ENCODE measurements at places on chromosomes 16 and 17. TPM values are rescaled to one million over a fixed set of nuclear protein-coding genes. Genes with fewer than 3 reads are reported as not detected.

The SMTNL2 gene
- 41.6 TPM for total RNA-seq

The MEOX1 gene
- total RNA-seq, result 13.8 TPM

The GPR139 gene
- total RNA-seq, result not detected

The CLEC18A gene
- not detected for total RNA-seq

The ALDH3A1 gene
- total RNA-seq, result 0.22 TPM

The ZFHX3 gene
- 9.2 TPM for total RNA-seq

The SRCIN1 gene
- total RNA-seq, result 1.1 TPM

The MBTPS1 gene
- total RNA-seq, result 77.5 TPM

The ABCC6 gene
- total RNA-seq, result 1.8 TPM

The SHISA9 gene
- total RNA-seq, result 0.47 TPM

DNA sequence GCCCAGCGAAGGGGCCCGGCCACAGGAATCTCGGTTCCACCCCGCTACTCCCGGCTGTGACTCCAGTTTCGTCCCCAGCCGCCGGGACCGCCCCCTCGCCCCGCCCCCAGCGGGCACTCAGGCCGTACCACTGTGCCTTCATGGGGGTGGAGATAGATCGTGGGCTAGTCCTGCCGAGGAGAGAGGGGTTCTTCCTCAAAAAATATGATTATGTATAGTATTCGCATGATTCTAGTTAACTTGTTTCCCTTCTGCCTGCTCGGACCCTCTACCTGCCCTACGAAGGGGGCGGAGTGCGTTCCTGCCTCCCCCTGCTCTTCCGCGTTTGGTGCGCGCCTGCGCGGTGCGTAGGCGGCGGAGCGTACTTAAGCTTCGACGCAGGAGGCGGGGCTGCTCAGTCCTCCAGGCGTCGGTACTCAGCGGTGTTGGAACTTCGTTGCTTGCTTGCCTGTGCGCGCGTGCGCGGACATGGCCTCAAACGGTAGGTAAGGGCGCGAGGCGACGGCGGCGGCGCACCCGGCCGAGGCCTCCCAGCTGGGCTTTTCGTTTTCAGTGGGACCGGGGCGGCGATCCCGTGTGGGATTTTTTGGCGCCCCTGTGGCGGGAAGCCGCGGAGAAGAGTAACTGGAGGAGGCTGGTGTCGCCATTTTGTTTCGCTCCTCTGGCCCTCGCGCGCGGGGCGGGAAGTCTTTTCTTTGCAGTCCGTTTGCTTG, at the start of gene FUS:
FUS (plus strand) TSS at position 393 of the 713 bp plus-strand sequence; CDS start at position 469, 76 bp downstream.
- peak within 1 kb of the TSS; percentile 97 for H3K27ac ChIP-seq
- H3K4me3 ChIP-seq, result peak within 1 kb of the TSS; percentile 99
- H3K27me3 ChIP-seq, result no peaks in the 10 kb centered on the region
- peaks cover 24% of the 10 kb centered on the region for H3K36me3 ChIP-seq
- H3K4me1 ChIP-seq, result no peaks in the 10 kb centered on the region

DNA sequence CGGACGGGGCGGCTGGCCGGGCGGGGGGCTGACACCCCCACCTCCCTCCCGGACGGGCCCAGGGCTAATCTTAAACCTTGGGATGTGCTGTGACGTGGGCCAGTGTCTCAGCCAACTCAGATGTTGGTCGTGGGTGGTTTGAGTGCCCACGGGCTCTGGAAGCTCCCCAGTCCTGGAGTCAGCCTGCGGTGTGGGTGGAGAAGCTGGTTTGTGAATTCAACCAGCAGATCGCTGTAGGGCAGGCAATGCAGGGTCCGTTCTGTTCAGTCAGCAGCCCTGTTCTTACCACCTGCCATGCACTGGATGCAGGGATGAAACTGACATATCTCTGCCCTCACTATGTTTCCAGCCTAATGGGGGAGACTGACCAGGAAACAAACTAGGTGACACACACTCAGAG, 8.0 kb upstream of the ZNF500 start:
- no peaks in the 10 kb centered on the region for H3K36me3 ChIP-seq
- no peaks in the 10 kb centered on the region for H3K4me1 ChIP-seq
- H3K27me3 ChIP-seq, result no peaks in the 10 kb centered on the region
- no peak for DNase-seq
- H3K27ac ChIP-seq, result no peak overlapping the region

GRCh38 chr17:65794572-65794971, 233.1 kb upstream of the AXIN2 start:
- no peak overlapping the region for H3K27ac ChIP-seq
- DNase-seq, result no peak
- no peak overlapping the region for H3K4me3 ChIP-seq
- no peaks in the 10 kb centered on the region for H3K4me1 ChIP-seq

- H3K27me3 ChIP-seq, result no peaks in the 10 kb centered on the region
- H3K27ac ChIP-seq, result no peak overlapping the region
Observed at GRCh38 chr17:74150428-74151025, 53.0 kb upstream of the RPL38 start.

DNA sequence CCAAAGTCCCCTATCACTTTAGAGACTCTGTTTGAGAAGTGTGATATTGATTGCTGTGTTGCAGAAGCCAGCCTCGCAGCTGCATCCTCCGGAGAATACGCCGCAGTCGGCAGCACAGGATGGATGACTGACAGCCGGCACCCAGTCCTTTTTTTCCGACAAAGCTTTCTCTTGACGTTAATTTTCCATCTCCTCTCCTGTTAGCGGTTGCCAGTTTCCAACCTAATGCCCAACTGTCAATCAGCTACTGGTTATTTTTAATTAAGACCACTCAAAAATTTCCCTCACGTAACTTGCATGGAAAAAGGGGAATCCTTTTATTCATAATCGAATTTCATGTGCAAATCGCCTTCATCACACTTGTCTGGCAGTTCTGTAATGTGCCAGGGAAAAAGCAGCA, 953.9 kb downstream of the CDH11 start:
- no peak overlapping the region for H3K4me3 ChIP-seq
- no peak overlapping the region for H3K27ac ChIP-seq
- H3K4me1 ChIP-seq, result no peaks in the 10 kb centered on the region
- DNase-seq, result no peak
- no peaks in the 10 kb centered on the region for H3K27me3 ChIP-seq
- H3K36me3 ChIP-seq, result no peaks in the 10 kb centered on the region

- H3K36me3 ChIP-seq, result no peaks in the 10 kb centered on the region
- H3K27me3 ChIP-seq, result no peaks in the 10 kb centered on the region
- H3K27ac ChIP-seq, result no peak overlapping the region
- no peak for DNase-seq
Observed at GRCh38 chr17:62870030-62870541, 62.0 kb upstream of the MARCHF10 start.

GRCh38 chr17:54849660-54850059, 51.0 kb upstream of the TOM1L1 start:
- no peak overlapping the region for H3K4me3 ChIP-seq
- DNase-seq, result no peak
- no peak overlapping the region for H3K27ac ChIP-seq
- no peaks in the 10 kb centered on the region for H3K4me1 ChIP-seq
- H3K27me3 ChIP-seq, result no peaks in the 10 kb centered on the region

- H3K4me3 ChIP-seq, result no peak overlapping the region
- no peaks in the 10 kb centered on the region for H3K27me3 ChIP-seq
- DNase-seq, result no peak
- H3K4me1 ChIP-seq, result peaks cover 8% of the 10 kb centered on the region
- H3K36me3 ChIP-seq, result no peaks in the 10 kb centered on the region
- H3K27ac ChIP-seq, result no peak overlapping the region
Observed at GRCh38 chr16:75466760-75467159, 2.3 kb upstream of the TMEM170A start.

DNA sequence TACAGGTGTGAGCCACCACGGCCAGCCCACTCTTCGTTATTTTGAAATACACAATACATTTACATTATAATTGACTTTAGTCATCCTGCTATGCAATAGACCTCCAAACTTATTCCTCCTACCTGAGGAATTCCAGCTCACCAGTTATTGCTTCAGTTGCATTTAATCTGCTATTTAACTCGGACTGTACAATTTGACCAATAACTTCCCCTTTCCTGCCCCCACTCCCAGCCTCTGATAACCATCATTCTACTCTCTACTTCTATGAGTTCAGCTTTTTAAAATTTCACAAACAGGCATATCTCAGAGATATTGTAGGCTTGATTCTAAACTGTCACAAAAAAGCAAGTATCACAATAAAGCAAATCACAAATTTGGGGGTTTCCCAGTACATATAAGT, 157.0 kb downstream of the COPRS start:
- H3K4me1 ChIP-seq, result no peaks in the 10 kb centered on the region
- DNase-seq, result no peak
- no peak overlapping the region for H3K4me3 ChIP-seq
- H3K27ac ChIP-seq, result no peak overlapping the region
- H3K27me3 ChIP-seq, result no peaks in the 10 kb centered on the region
- H3K36me3 ChIP-seq, result no peaks in the 10 kb centered on the region

- peak overlapping the region; percentile 92 for H3K27ac ChIP-seq
- H3K36me3 ChIP-seq, result no peaks in the 10 kb centered on the region
- peak overlapping the region; percentile 58 for H3K4me3 ChIP-seq
- H3K4me1 ChIP-seq, result peaks cover 44% of the 10 kb centered on the region
- peak; percentile 61 for DNase-seq
Observed at GRCh38 chr17:50426814-50427787, 1.1 kb downstream of the ACSF2 start.

DNA sequence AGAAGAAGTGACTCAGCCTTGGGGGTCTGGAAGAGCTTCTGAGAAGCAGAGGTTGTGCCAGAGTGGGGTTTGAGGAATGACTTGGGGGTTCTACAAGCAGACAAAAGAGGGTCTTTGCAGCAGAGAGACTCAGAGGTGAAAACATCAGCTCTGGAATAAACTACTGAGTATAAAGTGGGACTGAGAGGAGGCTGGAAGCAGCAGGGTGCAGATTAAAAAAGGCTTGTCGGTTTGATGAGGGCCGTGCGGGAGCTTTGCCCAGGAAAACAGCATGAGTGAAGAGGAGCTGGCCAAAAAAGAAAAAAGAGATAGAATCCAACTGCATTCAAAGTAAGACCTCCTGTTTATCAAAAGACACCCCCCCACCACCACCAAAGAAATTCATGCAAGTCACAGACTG, 13.1 kb upstream of the ACE start:
- H3K36me3 ChIP-seq, result no peaks in the 10 kb centered on the region
- H3K27me3 ChIP-seq, result no peaks in the 10 kb centered on the region
- no peak for DNase-seq
- no peaks in the 10 kb centered on the region for H3K4me1 ChIP-seq
- no peak overlapping the region for H3K4me3 ChIP-seq

DNA sequence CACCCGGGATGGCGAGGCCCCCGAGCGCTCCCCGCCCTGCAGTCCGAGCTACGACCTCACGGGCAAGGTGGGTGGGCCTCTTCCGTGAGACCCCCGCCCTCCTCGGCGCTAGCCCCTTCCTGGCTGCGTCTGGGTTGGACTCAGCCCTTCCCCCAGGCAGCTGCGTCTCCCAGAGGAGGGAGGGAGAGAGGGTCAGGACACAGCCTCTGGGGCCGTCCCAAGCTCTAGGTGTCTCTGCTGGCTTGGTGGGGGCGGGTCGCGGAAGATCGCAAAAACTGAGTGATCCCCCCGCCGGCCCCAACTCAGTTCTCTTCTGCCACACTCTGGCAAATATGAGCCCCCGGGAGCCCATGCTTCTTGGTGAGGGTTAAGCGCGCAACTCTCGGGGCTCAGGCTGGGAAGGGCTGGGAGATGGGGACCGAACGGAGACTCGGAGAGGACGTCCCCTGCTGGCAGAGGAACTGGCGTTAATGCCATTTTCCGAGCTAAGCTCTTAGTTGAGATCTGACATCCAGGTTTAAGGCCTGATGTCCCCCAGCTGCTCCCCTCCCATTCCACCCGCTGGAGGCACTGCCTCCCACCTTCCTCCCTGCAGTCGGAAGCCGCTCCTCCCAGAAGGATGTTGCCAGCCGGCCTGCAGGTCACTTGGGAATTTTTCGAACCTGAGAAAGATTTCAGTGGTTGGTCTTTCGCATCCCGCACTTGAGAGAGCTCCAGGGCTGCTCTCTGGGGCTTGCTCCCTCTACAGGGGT, 419 bp downstream of the RAB37 start:
- peaks cover 8% of the 10 kb centered on the region for H3K27me3 ChIP-seq
- H3K4me1 ChIP-seq, result peaks cover 26% of the 10 kb centered on the region
- H3K36me3 ChIP-seq, result no peaks in the 10 kb centered on the region
- no peak for DNase-seq

DNA sequence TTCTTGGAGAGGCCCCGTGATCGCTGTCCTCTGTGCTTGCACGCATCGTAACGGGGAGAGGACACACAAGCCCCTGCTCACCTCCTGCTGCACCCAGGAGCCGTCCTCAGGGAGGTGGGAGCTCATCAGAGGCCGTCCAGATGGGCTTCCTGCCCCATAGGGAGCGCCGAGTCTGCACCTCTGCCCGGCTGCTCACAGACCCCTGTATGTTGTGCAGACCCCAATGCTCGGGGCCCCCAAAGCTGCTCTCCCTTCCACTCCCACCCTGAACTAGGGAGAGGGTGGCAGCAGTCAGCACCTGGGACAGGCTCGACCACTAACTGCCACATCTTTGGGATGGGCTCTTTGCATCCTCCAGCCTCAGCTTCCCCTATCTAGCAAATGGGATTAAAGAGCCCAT, 4.4 kb upstream of the ZNF469 start:
- H3K4me3 ChIP-seq, result no peak overlapping the region
- no peak overlapping the region for H3K27ac ChIP-seq
- H3K4me1 ChIP-seq, result no peaks in the 10 kb centered on the region
- H3K27me3 ChIP-seq, result no peaks in the 10 kb centered on the region

- H3K27me3 ChIP-seq, result no peaks in the 10 kb centered on the region
- no peak for DNase-seq
- H3K36me3 ChIP-seq, result no peaks in the 10 kb centered on the region
- no peak overlapping the region for H3K27ac ChIP-seq
Observed at GRCh38 chr16:25073854-25074253, 37.7 kb upstream of the LCMT1 start.

DNA sequence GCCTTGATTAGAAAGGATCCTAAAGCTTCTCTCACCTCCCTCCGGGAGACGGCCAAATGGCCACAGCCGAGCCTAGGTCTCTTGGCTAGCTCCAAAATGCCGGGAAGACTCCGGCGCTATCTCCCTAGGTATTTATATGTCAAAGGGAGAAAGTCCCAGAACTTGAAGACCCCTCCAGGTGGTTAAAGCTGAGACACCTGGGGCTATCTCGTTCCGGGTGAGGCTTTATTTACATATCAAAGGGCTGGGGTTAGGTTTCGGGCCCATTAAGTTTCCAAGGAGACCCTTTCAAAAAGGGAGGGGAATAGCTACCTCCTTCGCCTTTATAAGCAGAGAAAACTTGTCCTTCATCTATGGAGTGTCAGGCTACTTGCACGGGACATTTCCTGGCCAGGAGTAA, 70.9 kb upstream of the KIFC3 start:
- no peak overlapping the region for H3K27ac ChIP-seq
- DNase-seq, result no peak
- H3K4me3 ChIP-seq, result no peak overlapping the region
- H3K4me1 ChIP-seq, result no peaks in the 10 kb centered on the region
- no peaks in the 10 kb centered on the region for H3K36me3 ChIP-seq

GRCh38 chr16:86566966-86567700, 504 bp downstream of the FOXC2 start:
- H3K4me3 ChIP-seq, result peak overlapping the region; percentile 59
- H3K27ac ChIP-seq, result peak overlapping the region; percentile 86
- H3K27me3 ChIP-seq, result no peaks in the 10 kb centered on the region
- H3K36me3 ChIP-seq, result no peaks in the 10 kb centered on the region

DNA sequence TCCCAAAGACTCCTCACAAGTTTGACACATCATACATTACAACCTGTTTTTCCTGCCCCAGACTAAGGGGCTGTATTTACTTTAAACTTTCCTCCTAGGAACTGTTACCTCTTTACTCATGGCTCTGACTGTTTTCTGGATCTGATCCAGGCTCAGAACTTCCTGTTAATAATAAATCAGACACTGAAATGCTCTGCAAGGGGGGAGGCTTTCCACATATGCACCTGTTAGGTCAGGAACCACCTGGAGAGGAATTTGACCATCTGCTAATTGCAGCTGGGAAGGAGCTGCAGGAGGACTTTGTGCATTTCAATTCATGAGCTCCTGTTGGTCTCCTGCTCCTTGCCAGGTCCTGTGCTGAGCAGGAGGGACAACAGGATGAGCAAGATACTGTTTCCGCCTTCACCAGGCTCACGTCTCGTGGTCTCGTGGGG, 476.9 kb upstream of the CDH5 start:
- no peaks in the 10 kb centered on the region for H3K36me3 ChIP-seq
- DNase-seq, result no peak
- no peaks in the 10 kb centered on the region for H3K27me3 ChIP-seq
- H3K4me1 ChIP-seq, result no peaks in the 10 kb centered on the region
- no peak overlapping the region for H3K27ac ChIP-seq
